M059J (cell line): ENCODE measurements at places on chromosomes 5 and 9. TPM values are rescaled to one million over a fixed set of nuclear protein-coding genes. Genes with fewer than 3 reads are reported as not detected.

FABP6 gene
- total RNA-seq = 1.0 and 3.0 TPM in 2 replicates

SARDH gene
- total RNA-seq = 1.3 and 1.4 TPM in 2 replicates

IFNA21 gene
- not detected in 2 replicates for total RNA-seq

CTSV gene
- total RNA-seq = 3.6 and 11.2 TPM in 2 replicates

TMED9 gene
- total RNA-seq = 179 and 205 TPM in 2 replicates

RPL7A gene
- total RNA-seq = 1,496 and 1,702 TPM in 2 replicates

LCN1 gene
- not detected in 2 replicates for total RNA-seq

PRR7 gene
- total RNA-seq = 24.8 and 44.4 TPM in 2 replicates

FOXD4L6 gene
- total RNA-seq = not detected in 2 replicates

CTXN3 gene
- not detected in 2 replicates for total RNA-seq

ENHO gene
- total RNA-seq = 0.71 and 2.0 TPM in 2 replicates

CORO2A gene
- 3.6 and 4.3 TPM in 2 replicates for total RNA-seq

ANKRD34B gene
- not detected in 2 replicates for total RNA-seq

CFAP77 gene
- total RNA-seq = not detected in 2 replicates

GPR151 gene
- total RNA-seq = not detected in 2 replicates

SAXO1 gene
- total RNA-seq = 0.10 TPM in 1 of 2 replicates, not detected in the other

GRXCR2 gene
- total RNA-seq = not detected in 2 replicates

ZBTB43 gene
- 6.4 and 9.3 TPM in 2 replicates for total RNA-seq

IQGAP2 gene
- 0.12 and 0.52 TPM in 2 replicates for total RNA-seq

RFESD gene
- 1.6 and 1.7 TPM in 2 replicates for total RNA-seq

RNF208 gene
- total RNA-seq = 0.39 TPM in 1 of 2 replicates, not detected in the other

NEUROG1 gene
- not detected in 2 replicates for total RNA-seq

SPATA31E1 gene
- not detected in 2 replicates for total RNA-seq

CDC25C gene
- 20.5 and 28.4 TPM in 2 replicates for total RNA-seq

NME5 gene
- total RNA-seq = 0.25 and 1.8 TPM in 2 replicates

IGIP gene
- total RNA-seq = 1.6 and 1.8 TPM in 2 replicates

SLC25A48 gene
- not detected in 2 replicates for total RNA-seq

EIF4E1B gene
- total RNA-seq = not detected in 2 replicates

C5orf52 gene
- total RNA-seq = not detected in 2 replicates

ZNF483 gene
- total RNA-seq = 0.59 and 2.4 TPM in 2 replicates

PCDHA2 gene
- not detected in 2 replicates for total RNA-seq

HTR1A gene
- not detected in 2 replicates for total RNA-seq

LCN12 gene
- 1.2 TPM in 1 of 2 replicates, not detected in the other for total RNA-seq

RETREG1 gene
- 0.42 and 2.2 TPM in 2 replicates for total RNA-seq

CDKN2A gene
- total RNA-seq = 594 and 597 TPM in 2 replicates

EFNA5 gene
- total RNA-seq = 0.25 and 2.5 TPM in 2 replicates

STOML2 gene
- total RNA-seq = 124 and 135 TPM in 2 replicates

STPG3 gene
- total RNA-seq = not detected in 2 replicates

PIP5K1B gene
- total RNA-seq = not detected in 2 replicates

PTTG1 gene
- total RNA-seq = 1,224 and 1,388 TPM in 2 replicates

PDE6A gene
- 0.02 and 0.22 TPM in 2 replicates for total RNA-seq
